ENCODE measurements at places on chromosomes 16 and 17. TPM values are rescaled to one million over a fixed set of nuclear protein-coding genes. Genes with fewer than 3 reads are reported as not detected.

DNA sequence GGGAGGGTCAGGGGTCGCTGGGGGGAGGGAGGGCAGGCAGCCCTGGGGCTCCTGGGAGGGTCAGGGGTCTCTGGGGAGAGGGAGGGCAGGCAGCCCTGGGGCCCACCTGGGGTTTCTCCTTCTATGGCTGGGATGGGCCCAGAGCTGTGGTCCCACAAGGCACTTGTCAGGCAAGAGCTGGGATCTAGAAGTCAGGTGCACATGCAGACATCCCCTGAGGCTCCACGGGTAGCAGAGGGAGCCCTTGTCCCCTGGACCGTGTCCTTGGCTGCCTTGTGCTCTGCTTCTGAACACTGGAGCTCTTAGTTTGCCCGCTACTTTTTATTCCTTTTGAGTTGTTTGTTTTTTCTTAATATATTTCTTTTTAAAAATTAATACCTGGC is 1.8 kb downstream of the TUBB3 start:
- DNase-seq = no peak

Gene TBX4
- total RNA-seq = not detected

Gene CTRB1
- not detected for total RNA-seq

- DNase-seq = no peak
Observed at GRCh38 chr17:39944393-39944711, 16.8 kb downstream of the LRRC3C start.
